ENCODE measurements at places on chromosomes 6 and 20. TPM values are rescaled to one million over a fixed set of nuclear protein-coding genes. Genes with fewer than 3 reads are reported as not detected.
A peak's percentile ranks its signal among the peaks of the same experiment; 100 is the strongest.

The PFDN4 gene
- total RNA-seq, result 17.6 TPM

The GHRH gene
- not detected for total RNA-seq

The PACRG gene
- 1.4 TPM for total RNA-seq

The PAK5 gene
- total RNA-seq, result not detected

The VWA7 gene
- total RNA-seq, result 2.2 TPM

The RIN2 gene
- total RNA-seq, result not detected

- H3K27me3 ChIP-seq, result peaks cover 4% of the 10 kb centered on the region
- no peak for DNase-seq
- no peak overlapping the region for H3K4me3 ChIP-seq
Observed at GRCh38 chr6:99645986-99646385, 39.4 kb downstream of the PRDM13 start.

- no peak overlapping the region for H3K27ac ChIP-seq
- H3K4me1 ChIP-seq, result no peaks in the 10 kb centered on the region
- H3K27me3 ChIP-seq, result no peaks in the 10 kb centered on the region
- no peak for DNase-seq
- H3K4me3 ChIP-seq, result no peak overlapping the region
- no peaks in the 10 kb centered on the region for H3K36me3 ChIP-seq
Observed at GRCh38 chr6:167528239-167528638, 203.4 kb downstream of the TTLL2 start.

DNA sequence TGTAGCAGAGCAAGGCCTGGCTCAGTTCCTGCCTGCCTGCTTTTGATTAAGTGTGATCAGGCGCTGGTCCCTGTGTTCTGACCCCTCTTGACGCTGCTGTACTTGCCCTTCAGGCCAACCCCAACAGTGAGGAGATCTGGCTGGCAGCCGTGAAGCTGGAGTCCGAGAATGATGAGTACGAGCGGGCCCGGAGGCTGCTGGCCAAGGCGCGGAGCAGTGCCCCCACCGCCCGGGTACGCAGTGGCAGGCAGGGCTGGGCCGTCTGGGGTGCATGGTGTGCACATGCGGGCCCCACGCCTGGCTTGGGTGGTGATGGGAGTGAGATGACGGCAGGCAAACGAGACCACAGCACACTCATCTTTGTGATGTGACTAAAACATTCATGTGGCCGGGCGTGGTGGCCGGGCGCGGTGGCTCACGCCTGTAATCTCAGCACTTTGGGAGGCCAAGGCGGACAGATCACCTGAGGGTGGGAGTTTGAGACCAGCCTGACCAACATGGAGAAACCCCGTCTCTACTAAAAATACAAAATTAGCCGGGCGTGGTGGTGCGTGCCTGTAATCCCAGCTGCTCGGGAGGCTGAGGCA lies 10.1 kb upstream of the C20orf204 start:
- H3K4me1 ChIP-seq, result no peaks in the 10 kb centered on the region
- H3K27ac ChIP-seq, result no peak overlapping the region
- no peak overlapping the region for H3K4me3 ChIP-seq
- H3K36me3 ChIP-seq, result peaks cover 57% of the 10 kb centered on the region
- no peak for DNase-seq

- H3K4me3 ChIP-seq, result no peak overlapping the region
- no peaks in the 10 kb centered on the region for H3K27me3 ChIP-seq
- H3K27ac ChIP-seq, result no peak overlapping the region
- no peaks in the 10 kb centered on the region for H3K36me3 ChIP-seq
Observed at GRCh38 chr6:62391358-62391757, 105.3 kb upstream of the KHDRBS2 start.

DNA sequence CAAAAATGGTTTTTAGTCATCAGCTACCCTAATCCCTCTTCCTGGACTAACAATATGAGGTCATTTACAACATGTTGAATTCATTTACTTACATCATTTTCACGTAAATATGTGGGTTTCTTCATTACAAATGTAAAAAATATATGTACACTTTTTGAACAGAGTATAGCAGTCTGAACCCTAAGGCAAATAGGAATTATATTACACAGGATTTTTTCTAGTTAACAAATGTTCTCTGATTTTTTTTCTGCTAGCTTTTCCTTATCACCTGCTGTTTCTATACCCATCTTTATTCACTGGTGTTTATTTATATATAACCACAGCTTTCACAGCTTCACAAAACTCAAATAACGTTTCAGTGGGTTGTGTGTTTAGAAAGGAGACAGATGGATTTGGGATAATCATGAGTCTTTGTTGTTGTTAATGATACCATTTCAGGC lies 21.0 kb upstream of the CD2AP start:
- no peak for DNase-seq
- no peaks in the 10 kb centered on the region for H3K4me1 ChIP-seq
- H3K27ac ChIP-seq, result no peak overlapping the region
- no peaks in the 10 kb centered on the region for H3K36me3 ChIP-seq
- no peaks in the 10 kb centered on the region for H3K27me3 ChIP-seq
- H3K4me3 ChIP-seq, result no peak overlapping the region

DNA sequence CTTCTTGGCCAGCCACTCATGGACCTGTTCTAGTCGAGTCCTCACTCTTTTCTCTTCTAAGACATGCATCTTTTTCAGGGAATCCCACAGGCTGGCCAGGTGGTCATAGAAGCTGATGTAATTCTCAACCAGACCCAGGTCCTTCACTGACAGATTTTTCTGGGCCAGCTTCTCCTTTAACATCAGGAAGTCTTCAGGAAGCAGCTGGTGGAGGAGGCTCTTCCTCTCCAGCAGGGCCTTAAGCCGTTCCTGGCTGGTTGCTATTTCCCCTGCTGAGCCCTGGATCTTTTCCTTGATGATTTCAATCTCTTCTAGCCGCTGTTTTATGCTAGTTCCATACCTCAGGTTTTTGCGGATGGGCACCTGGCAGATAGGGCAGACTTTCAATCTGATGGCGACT lies 28.6 kb downstream of the DDX27 start:
- no peaks in the 10 kb centered on the region for H3K27me3 ChIP-seq
- H3K36me3 ChIP-seq, result peaks cover 88% of the 10 kb centered on the region
- no peak overlapping the region for H3K27ac ChIP-seq
- no peaks in the 10 kb centered on the region for H3K4me1 ChIP-seq

DNA sequence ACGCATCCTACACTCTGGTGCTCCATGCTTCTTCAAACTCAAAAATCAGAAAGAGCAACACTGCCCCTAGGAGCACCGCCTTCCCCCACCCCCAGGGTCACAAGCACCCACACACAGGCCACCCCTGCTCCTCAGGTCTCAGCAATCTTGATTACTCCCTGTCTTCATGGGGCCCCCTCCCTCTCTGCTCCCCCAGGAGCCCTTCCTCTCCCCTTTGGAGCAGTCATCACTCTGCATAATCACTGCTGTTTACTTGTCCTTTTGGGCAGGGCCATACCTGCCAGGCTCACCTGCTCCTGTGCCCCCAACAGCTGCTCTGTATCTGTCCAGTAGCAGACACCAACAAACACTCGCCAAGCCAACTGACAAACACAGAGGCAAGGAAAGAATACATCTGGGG lies 7.6 kb upstream of the SYNDIG1 start:
- no peaks in the 10 kb centered on the region for H3K4me1 ChIP-seq
- no peak overlapping the region for H3K4me3 ChIP-seq
- H3K36me3 ChIP-seq, result no peaks in the 10 kb centered on the region
- no peak overlapping the region for H3K27ac ChIP-seq
- no peaks in the 10 kb centered on the region for H3K27me3 ChIP-seq

GRCh38 chr6:116492331-116493067 lies 18.9 kb upstream of the CALHM5 start:
- no peak for DNase-seq
- H3K4me3 ChIP-seq, result no peak overlapping the region
- no peak overlapping the region for H3K27ac ChIP-seq
- no peaks in the 10 kb centered on the region for H3K36me3 ChIP-seq

DNA sequence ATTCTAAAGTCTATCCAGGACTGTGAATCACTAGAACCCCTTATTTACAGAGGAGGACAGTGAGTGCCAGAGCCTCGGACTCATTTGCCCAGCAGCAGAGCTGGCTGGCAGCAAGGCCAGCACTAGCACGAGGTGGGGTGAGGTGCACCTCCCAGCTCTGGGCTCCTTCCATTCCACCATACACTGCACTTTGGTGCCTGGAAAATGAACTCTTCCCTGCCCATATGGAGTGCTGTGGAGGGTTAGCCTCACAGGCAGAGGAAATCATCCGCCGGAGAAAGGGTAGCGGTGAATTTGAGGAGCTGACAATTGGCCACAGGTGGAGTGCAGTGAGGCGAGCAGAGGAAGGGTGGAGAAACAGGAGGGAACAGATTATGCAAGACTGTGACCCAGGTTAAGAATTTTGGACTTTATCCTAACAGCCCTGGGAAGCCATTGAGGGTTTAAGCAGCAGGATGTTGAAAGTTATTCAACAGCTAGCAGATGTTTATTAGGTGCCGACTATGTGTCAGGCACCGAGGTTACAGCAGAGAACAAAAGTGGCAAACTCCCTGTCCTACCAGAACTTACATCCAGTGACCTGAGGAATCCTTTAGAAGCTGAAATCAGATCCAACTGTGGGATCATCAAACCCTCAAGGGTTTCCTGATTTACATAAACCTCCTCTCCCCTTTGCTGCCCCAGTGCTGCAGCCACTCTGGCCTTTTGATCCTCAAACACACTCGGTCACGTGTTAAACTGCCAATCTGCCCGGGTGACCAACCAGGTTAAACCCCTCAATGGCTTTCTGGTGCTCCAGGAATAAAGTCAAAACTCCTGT lies 6.2 kb downstream of the TRIM26 start:
- peaks cover 35% of the 10 kb centered on the region for H3K4me1 ChIP-seq
- no peak overlapping the region for H3K4me3 ChIP-seq
- no peak overlapping the region for H3K27ac ChIP-seq
- no peaks in the 10 kb centered on the region for H3K27me3 ChIP-seq
- H3K36me3 ChIP-seq, result no peaks in the 10 kb centered on the region
- no peak for DNase-seq

DNA sequence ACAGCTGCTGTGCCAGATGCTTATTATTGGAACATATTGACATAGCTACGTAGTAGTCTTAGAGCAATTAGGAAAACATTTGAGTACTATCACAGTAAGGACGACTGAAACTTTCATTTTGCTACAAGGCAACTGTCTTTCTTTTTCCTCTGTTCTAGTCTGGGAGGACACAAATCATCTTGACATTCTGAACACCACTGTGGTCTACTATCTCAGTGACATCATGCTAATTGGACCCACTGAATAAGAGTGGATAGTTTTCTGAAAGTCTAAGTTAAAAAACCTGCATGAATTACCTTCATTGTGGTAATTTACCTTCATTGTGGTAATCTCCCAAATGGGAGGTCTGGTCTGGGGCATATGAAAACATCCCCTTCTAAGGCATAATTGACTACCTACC lies 163.3 kb upstream of the MOCS1 start:
- no peaks in the 10 kb centered on the region for H3K27me3 ChIP-seq
- no peak overlapping the region for H3K4me3 ChIP-seq
- no peaks in the 10 kb centered on the region for H3K36me3 ChIP-seq
- H3K27ac ChIP-seq, result no peak overlapping the region

- no peaks in the 10 kb centered on the region for H3K36me3 ChIP-seq
- no peak overlapping the region for H3K27ac ChIP-seq
- no peak overlapping the region for H3K4me3 ChIP-seq
- DNase-seq, result peak; percentile 6
- H3K27me3 ChIP-seq, result no peaks in the 10 kb centered on the region
Observed at GRCh38 chr20:34622821-34623451, 54.0 kb downstream of the PIGU start.

- H3K27me3 ChIP-seq, result peaks cover 32% of the 10 kb centered on the region
- no peaks in the 10 kb centered on the region for H3K4me1 ChIP-seq
- H3K4me3 ChIP-seq, result no peak overlapping the region
- H3K36me3 ChIP-seq, result no peaks in the 10 kb centered on the region
- H3K27ac ChIP-seq, result no peak overlapping the region
Observed at GRCh38 chr20:3163099-3164042, 3.7 kb upstream of the FASTKD5 start.

GRCh38 chr20:9078826-9079731 lies 10.2 kb downstream of the PLCB4 start:
- DNase-seq, result no peak
- no peak overlapping the region for H3K4me3 ChIP-seq
- H3K4me1 ChIP-seq, result no peaks in the 10 kb centered on the region
- no peaks in the 10 kb centered on the region for H3K36me3 ChIP-seq

DNA sequence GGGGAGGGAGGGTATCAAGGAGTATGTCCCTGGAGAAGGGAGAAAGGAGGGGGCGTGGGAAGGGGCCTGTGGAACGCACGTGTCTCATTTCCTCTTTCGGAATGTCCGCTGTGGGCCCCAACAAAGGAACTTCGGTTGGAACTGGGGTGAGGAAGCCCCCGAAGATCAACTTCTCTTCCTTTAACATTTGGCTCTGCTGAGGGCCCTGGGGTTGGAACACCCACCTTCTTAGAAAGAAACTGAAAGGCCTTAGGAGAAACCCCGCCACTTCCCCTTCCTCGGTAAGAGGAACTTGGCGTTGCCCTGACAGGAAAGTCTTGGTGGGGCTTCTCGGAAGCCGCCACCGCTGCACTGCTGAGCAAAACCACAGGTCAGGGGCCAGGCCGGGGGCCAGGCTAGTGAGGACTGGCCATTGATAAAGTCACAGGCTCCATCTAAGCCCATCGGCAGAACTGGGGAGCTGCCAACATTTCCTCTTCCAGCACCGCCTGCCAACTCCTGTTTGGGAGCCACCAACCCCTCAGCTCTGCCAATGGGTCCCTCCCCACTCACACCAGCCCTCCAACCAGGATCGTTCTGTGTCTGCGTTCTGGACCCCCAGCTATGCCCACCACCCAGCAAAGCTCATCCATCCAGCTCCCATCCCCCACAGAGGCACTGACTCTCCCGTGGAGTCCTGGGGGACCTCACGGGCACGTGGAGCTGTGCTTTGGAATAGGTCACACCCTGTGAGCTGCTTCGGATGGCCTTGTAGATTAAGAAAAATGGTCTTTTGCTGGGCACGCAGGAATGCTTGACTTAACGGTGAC lies 44.8 kb downstream of the FGD2 start:
- DNase-seq, result peak; percentile 41
- peaks cover 66% of the 10 kb centered on the region for H3K4me1 ChIP-seq
- no peaks in the 10 kb centered on the region for H3K36me3 ChIP-seq
- peak overlapping the region; percentile 93 for H3K27ac ChIP-seq
- H3K4me3 ChIP-seq, result peak overlapping the region; percentile 33

- H3K36me3 ChIP-seq, result no peaks in the 10 kb centered on the region
- H3K4me3 ChIP-seq, result no peak overlapping the region
- DNase-seq, result no peak
- H3K4me1 ChIP-seq, result no peaks in the 10 kb centered on the region
Observed at GRCh38 chr6:113909224-113909856, 52.2 kb downstream of the MARCKS start.

DNA sequence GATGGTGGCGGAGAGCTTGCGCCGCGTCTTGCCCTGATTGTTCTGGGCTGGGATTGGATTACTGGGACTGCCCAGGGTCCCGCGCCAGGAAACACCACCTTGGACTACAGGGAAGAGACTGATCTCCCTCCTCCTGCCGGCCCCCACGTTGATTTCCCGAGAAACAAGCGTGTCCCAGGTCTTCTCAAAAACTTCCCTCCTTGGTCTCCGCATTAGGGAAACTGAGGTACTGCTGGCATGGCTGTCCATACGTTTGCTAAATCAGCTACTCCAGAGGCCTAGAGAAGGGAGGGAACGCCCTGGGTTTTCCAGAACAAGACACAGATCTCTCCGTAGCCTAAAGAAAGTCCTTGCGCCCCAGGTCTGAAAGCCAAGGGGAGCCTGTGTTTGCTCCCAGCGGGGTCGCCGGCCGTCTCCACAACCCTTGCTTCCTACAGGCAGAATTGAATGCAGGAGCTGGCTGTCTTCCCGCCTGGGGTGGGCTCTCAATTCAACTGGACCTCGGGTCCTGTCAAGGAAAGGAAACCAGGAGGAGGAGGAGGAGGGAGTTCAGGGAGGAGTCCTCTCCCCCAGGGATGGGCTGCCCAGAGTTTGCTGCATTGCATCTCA lies 29.2 kb downstream of the TFAP2A start:
- H3K4me3 ChIP-seq, result no peak overlapping the region
- no peaks in the 10 kb centered on the region for H3K36me3 ChIP-seq
- DNase-seq, result no peak
- peaks cover 19% of the 10 kb centered on the region for H3K4me1 ChIP-seq
- peaks cover 70% of the 10 kb centered on the region for H3K27me3 ChIP-seq

Measured in T-cell (primary cell).